ENCODE measurements at places on chromosomes 5 and 9. TPM values are rescaled to one million over a fixed set of nuclear protein-coding genes. Genes with fewer than 3 reads are reported as not detected.

Gene MCC
- total RNA-seq, result 47.7 TPM

Gene SPATA31D3
- not detected for total RNA-seq

Gene ITGA2
- total RNA-seq, result 36.5 TPM

Gene ANKS6
- total RNA-seq, result 5.6 TPM

Gene FAM221B
- total RNA-seq, result not detected

Gene FAM153A
- 0.20 TPM for total RNA-seq

Gene SLC46A2
- total RNA-seq, result 1.2 TPM

Data from skin of body (tissue), 3 donors.